ENCODE measurements at places on chromosomes 11 and 22.

DNA sequence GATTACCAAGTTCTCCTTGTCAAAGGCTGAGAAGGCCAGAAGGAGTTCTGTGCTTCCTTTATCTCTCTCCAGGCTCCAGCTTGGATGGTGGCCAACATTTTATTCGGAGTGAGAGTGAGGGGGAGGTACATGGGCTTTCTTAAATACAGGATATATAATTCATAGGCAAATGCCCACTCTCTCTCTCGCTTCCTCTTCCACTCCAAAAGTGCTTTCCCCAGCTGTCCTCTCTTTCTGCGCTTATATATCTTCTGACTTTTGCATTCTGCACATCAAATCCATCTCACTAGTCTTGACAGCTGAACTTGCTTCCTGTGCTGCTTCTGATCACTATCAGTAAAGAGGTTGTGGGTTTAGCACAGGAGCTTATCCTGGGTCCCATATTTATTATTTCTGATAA lies 125.4 kb upstream of the ARHGAP20 start:
- no peak for DNase-seq

DNA sequence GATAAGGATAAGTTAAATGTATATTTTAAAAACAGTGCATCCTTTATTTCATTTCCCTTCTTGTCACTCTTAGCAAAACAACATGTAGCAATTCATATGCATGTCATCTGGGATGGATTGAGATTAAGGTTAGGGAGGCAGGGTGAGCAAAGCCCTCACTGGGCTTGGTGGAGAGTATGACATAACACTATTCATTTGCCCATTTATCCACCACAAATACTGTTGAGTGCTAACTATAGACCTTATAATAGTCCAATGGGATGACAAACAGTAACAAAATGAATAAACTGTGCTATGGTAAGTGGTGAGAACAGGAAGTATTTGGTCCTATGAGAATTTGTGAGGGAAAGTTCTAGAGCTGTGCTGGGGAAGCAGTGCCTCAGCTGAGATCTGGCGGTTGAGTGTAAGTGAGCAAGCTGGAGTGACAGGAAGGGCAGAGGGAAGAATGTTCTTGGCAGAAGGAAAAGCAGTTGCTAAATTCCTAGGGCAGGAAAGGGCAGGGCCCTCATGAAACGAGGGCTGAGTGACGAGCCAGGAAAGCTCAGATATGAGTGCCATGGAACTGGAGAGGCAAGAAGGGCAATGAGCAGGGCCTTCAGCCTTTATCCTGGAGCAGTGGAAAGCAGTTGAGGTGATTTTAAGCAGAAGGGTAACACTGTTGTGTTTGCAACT lies 6.7 kb downstream of the HSD17B12 start:
- DNase-seq: no peak

DNA sequence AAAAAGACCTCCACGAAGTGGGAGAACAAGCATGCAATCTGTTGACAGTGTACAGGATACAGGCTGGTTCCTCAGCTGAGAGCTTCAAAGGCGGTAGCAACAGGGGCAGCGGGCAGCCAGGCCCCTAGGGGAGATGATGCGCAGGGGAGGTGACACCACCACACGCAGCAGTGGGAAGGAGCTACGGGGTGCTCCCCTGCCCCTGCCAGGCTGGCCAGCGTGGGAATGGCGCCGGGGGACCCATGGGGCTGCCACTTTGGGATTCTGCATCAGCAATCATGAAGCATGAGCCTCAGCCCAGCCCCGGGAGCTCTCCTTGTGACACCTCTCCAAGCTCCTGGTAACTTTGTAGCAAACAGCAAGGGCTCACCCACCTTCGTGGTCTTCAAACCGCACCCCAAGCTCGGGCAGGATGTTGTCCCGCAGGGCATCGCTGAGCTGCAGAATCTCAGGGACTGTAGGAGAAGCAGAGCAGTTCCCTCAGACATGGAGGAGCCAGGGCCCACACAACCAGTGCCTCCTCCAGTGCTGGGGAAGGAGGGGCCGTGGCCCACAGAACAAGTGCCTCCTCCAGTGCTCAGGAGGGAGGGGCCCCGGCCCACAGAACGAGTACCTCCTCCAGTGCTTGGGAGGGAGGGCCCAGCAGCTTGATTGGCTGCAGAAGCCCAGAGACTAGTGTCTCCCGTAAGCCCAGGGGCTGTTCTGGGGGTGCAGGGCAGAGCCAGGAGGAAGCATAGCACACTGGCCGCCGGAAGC lies 14.6 kb upstream of the NAP1L4 start:
- peak; percentile 22 for DNase-seq

DNA sequence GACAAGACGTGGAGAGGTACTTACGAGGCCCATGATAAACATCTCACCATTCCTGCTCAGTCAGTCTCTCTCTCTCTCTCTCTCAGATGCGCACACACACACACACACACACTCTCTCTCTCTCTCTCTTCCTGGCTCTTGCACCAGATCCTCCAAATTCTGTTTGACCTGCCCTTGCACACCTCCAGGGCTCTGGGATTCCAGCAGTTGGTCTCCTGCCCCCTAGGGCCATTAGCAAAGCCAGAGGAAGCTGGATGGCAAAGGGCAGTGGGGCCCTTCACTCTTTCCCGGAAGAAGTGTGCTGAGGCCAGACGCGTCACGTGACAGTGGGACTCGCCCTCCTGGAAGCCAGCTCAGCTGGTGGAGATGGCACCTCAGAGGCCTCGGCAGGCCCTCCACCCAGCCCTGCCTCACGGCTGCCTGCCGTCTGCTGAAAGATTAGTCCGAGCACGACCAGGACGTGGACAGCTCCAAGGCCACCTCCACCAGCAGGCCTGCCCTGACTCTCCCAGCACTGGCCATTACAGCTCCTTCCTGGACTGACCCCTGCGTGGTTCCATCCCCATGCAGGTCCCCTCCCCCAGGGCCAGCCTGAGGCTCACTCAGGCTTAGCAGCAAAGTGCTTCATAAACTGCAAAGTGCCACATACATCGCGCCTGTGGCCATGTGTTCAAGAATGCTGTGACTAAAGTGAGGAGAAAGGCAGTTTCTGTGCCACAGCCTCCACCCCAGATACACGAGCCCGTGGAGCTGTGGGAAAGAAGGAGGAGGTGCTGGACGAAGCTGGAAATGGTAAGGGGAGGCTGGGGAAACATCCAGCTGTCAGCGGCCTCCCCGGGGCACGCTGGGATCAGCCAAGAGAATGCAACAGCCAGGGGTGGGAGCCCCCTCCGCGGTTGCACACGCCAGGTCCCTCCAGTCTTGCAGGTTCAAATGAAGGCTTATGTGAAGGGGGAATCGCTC lies 3.7 kb downstream of the PDGFB start:
- DNase-seq: no peak

GRCh38 chr11:33695051-33695566 lies 5.5 kb downstream of the C11orf91 start:
- DNase-seq: no peak

GRCh38 chr22:41562461-41562860 lies 1.7 kb downstream of the CSDC2 start:
- no peak for DNase-seq

GRCh38 chr11:75796091-75796435 lies 18.9 kb upstream of the UVRAG start:
- DNase-seq: no peak

GRCh38 chr11:105862736-105863367 lies 159.2 kb downstream of the MSANTD4 start:
- DNase-seq: peak; percentile 60
